ENCODE measurements at places on chromosomes 6 and 20. TPM values are rescaled to one million over a fixed set of nuclear protein-coding genes. Genes with fewer than 3 reads are reported as not detected.

LZTS3 gene
- total RNA-seq, result 1.6 TPM

KCNQ2 gene
- total RNA-seq, result 1.6 TPM

RRAGD gene
- total RNA-seq, result 65.8 TPM

POU5F1 gene
- total RNA-seq, result not detected

PCSK2 gene
- total RNA-seq, result 0.52 TPM

GNAS-AS1 gene
- total RNA-seq, result 1.0 TPM

RAET1E gene
- 1.0 TPM for total RNA-seq

ARG1 gene
- total RNA-seq, result 1.0 TPM

MRAP2 gene
- 40.2 TPM for total RNA-seq

NPBWR2 gene
- not detected for total RNA-seq

KCNG1 gene
- 0.52 TPM for total RNA-seq

BTNL2 gene
- total RNA-seq, result not detected

OPRL1 gene
- 0.52 TPM for total RNA-seq

NR2E1 gene
- not detected for total RNA-seq

RAET1L gene
- not detected for total RNA-seq

SPTLC3 gene
- total RNA-seq, result 9.9 TPM

SLC22A2 gene
- not detected for total RNA-seq

SDCBP2 gene
- 1.6 TPM for total RNA-seq

VSX1 gene
- not detected for total RNA-seq

OR14J1 gene
- total RNA-seq, result not detected

LBP gene
- 0.52 TPM for total RNA-seq

ZNF318 gene
- 6.3 TPM for total RNA-seq

CALHM5 gene
- total RNA-seq, result 4.2 TPM

BMP5 gene
- 11.5 TPM for total RNA-seq

LAMP5 gene
- total RNA-seq, result 1.6 TPM

NFATC2 gene
- total RNA-seq, result 3.1 TPM

C20orf202 gene
- 0.52 TPM for total RNA-seq

PRSS16 gene
- total RNA-seq, result 1.6 TPM

YWHAB gene
- total RNA-seq, result 51.7 TPM

C4B gene
- 18.3 TPM for total RNA-seq

KIAA1755 gene
- 3.7 TPM for total RNA-seq

TFAP2D gene
- not detected for total RNA-seq
